ENCODE measurements at places on chromosomes 7 and 10. TPM values are rescaled to one million over a fixed set of nuclear protein-coding genes. Genes with fewer than 3 reads are reported as not detected.

DNA sequence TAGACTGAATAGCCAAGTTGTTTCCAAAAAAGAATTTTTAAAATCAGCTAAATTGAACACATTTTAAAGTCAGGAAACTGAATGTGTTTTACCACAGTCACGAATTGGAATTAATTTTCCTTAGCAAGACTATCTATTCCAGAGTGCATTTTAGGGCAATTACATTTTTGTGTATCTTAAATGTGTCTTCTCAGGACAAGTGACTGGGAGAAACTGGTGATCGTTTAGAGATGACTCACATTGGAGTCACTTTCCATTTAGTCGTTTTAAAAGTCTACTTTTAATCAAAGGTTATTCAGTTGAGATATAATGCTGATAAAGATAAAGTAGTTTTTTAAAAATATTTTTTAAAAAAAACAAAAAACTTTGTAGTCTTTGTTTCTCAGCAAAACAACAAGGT is 191.7 kb upstream of the SLC26A5 start:
- no peak for DNase-seq

DNA sequence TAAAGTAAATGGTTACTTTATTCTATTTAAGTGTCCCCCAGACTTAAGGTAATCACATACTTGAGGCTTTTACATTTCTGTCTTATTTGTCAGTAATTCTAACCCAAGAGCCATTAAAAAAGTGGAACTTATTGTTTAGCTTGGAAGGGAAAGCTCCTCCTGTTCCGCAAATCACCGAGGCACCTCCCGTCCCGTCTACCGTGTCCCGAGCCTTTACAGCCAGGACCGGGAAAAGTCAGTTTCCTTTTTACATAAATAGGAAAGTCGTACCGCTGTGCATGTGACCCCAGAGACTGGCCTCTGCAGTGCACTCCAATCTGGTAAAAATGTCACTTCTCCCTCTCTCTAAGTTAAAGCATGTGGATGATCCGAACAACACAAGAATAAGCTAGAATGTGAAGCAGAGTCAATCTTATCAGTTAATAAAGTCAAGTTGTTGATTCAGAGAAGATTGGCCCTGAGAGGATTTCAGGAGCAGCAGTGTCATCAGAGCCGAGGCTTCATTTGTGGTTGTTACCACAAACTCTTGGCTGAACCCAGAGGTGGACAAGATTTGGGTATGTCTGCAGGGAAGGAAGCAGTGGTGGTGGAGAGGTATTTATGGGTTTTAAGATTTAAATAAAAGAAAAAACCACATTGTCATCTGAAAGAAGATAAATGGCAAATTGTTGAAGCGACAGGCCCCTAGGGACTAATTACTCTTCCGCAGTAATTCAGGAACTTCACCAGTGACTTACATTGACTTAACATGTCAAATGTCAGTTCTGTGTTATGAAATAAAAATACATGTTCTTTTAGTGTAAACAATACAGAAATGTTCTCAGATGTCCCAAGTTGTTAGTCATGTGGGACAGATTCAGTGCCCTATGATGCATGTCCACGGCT is 316.6 kb upstream of the ZNF32 start:
- no peak for DNase-seq

DNA sequence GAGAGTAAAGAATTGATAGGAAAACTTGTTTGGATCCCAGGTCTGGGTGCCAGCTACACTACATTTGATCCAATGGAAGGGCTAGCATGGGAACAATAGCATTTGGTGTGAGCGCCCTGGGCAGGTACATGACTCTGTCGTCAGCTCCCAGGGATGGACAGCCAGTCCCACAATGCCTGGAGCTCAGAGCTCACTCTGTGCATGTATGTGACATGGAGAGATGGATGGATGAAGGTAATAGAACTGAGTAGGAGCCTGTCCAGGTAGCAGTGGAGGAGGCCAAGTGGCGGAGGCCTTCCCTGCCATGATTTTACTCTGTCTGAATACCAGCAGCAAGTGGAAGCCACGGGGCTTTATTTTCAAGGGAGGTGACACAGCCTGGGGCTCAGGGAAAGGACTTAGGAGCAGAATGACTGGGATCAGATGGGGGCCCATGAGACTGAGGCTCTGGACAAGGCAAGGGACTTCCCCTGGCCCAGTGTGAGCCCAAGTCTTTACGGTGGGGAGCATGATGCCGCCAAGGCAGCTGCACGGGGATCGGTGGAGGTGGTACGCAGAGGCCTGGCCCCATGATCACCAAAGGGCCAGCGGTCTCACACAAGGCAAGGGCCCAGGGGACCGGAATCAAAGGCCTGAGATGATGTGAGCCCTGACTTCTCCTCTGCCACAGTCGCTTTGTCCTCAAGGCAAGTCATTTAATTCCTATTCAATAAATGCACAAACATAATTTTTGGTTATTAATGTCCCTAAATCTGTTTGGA is 5.9 kb downstream of the PTPRE start:
- DNase-seq, result no peak

DNA sequence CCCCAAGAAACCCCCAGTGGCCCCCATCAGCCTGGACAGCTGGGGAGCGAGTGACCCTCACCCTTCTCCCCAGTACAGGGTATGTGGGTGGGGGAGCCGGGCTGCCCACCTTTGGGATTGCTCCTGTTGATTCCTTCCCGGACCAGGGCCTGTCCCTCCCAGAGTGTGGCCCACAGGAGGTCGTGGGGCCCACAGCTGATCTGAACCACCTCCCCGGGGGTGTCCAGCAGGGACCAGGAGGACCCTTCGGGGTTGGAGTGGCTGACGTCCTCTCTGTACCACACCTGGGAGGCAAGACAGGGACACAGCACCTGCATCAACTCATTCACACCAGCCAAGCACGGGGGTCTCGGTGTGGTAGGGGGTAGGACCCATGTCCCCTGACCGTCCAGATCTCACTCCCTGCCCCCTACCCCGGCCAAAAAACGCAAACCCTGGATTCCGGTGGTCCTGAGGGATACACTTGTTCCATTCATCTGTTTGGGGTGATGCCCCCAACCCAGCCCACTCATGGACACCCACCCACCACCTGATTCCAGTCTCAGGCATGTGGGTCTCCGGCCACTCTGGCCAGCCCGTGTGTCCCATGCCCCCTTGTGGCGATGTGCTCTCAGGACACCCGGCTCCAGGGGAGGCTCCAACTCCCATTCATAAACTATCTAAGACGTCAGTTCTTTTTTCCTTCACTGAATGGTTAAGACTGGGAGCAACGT is 10.9 kb downstream of the TECPR1 start:
- DNase-seq, result no peak

DNA sequence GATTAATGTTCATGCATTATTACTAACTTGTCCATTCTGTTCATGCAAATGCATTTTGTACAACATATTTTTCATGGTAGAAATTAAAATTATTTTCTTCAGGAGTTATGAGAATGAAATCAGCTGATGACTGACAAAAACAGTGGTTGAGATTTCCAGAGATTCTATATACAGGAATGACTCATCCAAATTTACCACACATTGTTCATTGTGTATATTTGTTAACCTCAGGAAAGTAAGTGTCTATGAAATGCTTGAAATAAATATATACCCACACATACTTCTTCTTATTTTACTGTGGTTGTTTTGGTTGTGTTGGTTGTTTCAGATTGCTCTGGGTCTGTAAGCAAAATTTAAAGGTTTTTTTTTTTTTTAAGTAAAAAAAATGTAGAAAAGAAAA is 108.1 kb upstream of the SP8 start:
- DNase-seq, result no peak

SMKR1 gene
- total RNA-seq, result 4.7 TPM

IFIT1 gene
- 0.09 TPM for total RNA-seq

MAGI2 gene
- total RNA-seq, result 0.11 TPM
